ENCODE measurements at places on chromosomes 4 and X.

- DNase-seq = no peak
These were observed 22.6 kb downstream of the HAUS3 start for GRCh38 chr4:2219233-2219760.

- DNase-seq = no peak
These were observed at the start of gene GABRG1 for GRCh38 chr4:46123913-46124755. TSS of gene GABRG1 (minus strand) at chr4:46124054. CDS start at chr4:46123913, 141 bp downstream.

DNA sequence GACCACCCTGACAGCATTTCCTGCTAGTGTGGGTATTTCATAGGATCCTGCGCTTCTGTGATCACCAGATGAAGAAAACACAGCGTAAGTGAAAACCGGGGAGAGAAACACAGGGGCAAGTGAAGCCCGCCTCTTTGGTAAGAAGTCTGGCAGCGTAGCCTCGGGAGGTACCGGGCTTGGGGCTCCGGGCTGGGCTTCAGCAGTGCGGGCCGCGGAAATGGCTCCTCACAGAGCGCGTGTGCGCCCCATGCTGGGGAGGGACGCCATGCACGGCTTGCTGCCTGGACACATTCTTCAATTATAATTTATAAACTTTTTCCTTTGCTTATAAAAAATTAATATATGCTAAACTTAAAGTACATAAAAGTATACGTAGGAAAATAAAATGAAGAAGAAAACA, 151.5 kb downstream of the AFAP1 start:
- no peak for DNase-seq

DNA sequence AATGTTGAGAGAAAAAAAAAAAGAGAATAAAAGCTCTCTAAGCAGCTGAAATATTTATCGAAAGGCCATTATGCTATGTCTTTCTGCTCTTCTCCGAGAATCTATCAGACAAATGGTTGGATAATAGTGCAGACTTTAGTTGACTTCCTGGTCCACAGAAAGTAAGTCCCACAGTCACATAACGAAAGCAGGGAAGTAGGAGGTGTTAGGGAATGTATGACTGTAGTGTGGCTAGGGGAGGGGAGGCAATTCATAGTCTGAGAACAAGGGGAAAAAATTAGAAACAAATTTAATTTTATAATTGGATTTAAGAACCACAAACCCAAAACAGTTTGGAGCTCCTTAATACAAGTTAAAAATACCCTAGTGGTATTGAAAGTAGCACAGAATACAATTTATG, 79.7 kb upstream of the VEGFC start:
- no peak for DNase-seq

GRCh38 chr4:66357316-66357715, 687.0 kb upstream of the EPHA5 start:
- DNase-seq = no peak

- no peak for DNase-seq
These were observed 287.6 kb downstream of the PAPSS1 start for GRCh38 chr4:107432451-107432850.

DNA sequence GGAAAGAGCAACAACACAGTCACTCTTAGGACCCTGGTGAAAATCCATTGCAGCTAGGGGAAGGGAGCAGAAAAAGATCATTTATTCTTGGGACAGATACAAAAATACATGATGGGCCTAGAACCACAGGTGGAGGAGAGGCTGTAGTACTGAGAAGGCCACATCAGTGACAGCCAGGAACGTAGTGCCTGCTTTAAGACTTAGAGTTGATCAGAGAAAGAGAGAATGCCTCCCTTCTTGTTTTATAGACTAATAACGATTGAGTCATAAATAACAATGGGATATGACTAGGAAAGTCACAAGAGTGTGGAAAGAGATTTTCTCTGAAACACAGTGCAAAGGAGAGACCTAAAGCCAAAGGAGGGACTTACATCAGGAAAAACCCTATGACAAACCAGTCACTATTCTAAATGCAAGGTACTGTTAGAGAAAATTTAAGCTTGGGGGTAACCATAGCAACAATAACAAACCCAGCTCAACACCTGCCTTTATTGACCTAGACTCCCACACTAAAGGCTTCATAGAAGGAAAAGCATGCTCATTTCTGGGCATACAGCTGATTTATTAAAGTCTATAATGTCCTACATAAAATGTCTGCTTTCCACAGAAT, 1015.0 kb upstream of the GRID2 start:
- DNase-seq = no peak

DNA sequence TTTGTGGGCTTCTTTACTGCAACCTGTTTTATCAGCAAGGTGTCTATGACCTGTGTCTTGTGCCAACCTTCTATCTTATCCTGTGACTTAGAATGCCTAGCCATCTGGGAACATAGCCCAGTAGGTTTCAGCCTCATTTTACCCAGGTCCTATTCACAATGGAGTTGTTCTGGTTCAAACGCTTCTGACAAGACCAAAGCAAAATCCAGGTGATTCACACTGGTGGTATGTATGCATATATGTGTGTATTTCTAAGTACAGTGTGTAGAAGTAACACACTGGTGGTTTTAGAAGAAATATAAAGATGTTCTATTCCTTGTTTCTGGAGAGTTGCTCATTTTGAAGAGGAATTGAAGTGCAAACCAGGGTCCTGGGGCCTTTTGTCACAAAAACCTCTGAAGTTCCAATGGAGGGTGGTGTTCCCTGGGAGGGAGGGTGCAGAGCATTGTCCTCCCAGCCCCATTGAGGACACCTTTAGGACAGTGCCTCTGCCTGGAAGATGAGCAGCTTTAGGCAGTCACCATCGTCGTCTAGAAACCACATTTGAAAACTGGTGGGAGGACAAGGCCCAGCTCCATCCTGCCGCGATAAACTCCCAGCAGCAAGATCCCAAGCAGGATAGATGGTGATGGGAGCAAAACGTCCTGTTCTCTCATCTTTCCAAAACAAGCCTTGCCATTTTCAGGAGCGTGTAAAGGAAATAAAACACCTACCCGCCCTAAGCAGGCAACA, 191.4 kb downstream of the TSPAN5 start:
- DNase-seq = no peak

GRCh38 chrX:84737471-84737871, 235.2 kb upstream of the HDX start:
- DNase-seq = no peak

DNA sequence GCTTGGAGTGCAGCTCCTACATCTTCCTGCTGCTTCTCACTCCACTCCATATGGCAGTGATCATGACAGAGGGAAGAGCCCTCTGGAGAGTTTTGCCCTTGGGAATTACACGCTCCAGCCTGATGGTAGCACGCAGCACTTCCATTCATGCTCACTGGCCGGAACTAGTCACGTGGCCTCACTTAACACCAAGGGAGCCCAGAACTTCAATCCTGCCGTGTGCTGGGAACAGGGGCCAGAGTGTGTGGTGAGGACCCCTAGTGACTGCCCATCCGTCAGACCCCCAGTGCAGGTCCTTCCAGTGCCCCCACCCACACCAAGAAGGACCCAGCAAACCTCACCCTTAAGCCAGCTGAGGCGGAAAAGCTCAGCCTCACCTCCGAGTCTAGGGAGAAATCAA, 230.7 kb downstream of the EVC2 start:
- no peak for DNase-seq

GRCh38 chr4:91064157-91064853, 937.1 kb downstream of the CCSER1 start:
- no peak for DNase-seq

DNA sequence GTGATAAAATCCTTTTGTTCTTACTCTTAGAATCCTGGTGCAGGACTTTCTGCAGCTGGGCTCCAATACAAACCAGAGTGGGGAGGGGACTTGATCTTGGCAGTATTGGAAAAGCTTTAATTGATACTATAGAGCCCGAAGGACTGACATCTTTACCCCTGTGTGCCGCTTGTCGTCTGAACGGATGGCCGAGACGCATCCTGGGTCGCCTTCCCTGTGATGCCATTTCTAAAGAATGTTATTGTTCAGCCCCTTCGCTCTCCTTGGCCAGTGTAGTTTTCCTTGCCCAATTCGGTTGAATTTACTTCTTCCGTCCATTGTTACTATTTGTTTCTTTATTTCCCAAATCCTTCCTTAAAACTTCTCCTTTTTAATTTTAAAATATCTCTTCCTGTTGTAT, 80.9 kb downstream of the CLDN34 start:
- DNase-seq = no peak

DNA sequence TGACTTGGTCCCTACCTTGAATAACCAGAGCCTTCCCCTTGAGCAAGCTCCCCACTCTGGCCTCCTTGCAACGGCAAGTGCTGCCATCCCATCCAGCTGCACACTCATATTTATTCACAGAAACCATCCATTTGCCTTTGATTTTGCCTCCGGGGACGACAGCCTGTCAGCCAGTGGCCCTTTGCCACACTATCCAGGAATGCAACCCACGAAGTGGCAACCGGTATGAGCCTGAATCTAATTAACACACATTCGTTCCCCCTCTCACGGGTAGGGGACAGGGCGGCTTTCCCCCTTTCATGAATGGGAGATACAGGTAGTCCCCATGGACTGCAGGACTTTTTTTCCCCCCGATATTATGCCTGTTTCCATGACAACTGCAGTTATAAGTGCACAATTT, 15.5 kb downstream of the CRMP1 start:
- no peak for DNase-seq

- DNase-seq = no peak
These were observed 329.5 kb downstream of the GRIA2 start for GRCh38 chr4:157550028-157550427.

GRCh38 chrX:70921709-70922352, 9.1 kb downstream of the SLC7A3 start:
- DNase-seq = no peak

GRCh38 chr4:40969501-40969900, 219.7 kb downstream of the NSUN7 start:
- no peak for DNase-seq

DNA sequence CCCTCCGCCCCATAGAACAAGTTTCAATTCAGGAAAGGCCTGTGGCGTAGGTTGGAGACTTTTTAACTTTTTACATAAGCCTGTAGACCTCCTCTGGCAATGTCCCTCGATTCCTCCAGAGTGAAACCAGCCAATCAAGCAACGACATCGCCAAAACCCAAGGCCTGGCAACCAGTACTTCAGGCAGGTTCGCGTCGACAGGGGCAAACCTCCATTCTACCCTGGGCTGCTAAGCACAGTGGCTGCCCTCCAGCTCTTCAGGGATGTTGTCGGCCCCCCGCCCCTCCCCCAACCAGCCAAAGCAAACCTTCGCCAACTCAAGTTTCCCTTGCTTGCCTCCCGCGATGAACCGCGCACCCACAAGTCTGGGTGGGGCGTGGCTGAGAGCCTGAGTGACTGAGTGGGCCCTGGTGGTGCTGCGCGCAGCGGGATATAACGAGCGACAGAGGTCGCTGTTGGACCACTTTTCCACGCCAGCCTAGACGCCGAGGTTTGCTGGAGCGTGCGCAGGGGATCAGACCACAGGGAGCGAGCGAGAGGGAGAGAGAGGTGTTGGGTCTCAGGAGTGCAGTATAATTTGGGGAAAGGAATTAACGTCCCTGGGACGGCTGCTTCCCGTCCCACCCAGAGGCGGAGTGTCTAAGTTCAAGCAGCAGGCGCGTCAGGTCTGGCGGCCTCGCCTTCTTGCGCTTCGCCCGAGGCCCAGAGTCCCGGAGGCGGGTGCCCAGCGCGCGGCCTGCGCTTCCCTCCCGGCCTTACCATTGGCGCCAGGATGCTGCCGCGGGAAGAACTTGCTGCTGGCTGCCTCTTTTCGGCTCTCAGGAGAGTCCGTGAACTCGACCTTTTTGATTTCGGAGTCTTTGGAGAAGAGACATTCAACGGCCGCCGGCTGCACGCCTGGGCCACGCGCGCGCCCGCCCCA, 9.0 kb upstream of the PITX2 start:
- DNase-seq = no peak

DNA sequence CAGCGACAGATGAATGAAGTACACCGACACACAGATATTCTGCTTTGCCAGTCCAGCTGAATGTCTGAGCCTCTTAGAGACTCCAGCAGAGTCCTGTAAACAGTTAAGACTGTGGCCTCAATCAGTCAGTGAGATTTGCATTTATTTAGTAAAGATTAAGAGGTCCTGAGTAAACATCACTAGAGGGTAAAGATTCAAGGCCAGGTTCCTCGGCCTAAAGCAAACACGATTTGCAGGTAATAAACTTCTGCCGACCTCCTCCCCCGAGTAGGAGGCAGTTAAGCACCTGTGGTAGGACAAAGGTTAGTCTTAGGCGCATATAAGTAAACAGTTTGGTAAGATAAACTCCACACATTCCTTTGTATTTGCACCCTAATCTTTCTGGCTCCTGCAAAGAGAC, 99.6 kb downstream of the CFAP47 start:
- DNase-seq = no peak

DNA sequence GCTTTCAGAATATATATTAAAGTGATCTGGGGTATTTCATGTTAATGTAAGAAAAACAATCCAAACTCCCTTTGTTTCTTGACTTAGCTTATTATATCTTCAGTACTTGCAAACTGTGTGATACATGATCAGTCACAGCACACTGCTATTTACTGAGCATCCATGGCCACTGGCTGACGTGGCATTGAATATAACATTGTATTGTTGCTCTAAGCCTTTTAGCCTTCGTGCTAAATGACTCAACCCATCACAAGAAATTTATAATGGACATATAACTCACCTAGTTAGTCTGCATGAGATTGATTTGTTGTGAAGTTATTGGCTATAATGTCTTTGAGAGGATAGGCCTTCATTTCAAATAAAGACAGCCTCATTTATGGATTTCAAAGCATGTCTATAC, 642.6 kb downstream of the IL1RAPL1 start:
- no peak for DNase-seq

DNA sequence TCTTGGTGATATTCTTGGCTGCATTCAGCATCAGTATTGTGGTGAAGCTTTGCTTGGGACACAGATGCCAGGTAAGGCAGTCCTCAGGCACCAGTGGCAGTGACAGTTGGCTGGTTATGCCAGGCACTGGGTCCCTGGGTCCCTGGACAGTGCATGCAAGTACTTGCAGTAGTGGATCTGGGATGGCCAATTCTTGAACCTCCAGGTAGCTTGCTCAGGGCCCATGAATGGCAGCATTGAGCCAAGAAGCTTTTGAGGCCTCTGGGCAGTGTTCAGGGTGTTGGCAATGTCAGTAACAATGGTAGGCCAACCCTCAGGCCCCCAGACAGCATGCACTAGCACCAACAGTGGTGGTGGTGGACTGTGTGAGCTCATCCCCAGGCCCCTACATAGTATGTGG, 106.8 kb upstream of the ANXA10 start:
- no peak for DNase-seq

DNA sequence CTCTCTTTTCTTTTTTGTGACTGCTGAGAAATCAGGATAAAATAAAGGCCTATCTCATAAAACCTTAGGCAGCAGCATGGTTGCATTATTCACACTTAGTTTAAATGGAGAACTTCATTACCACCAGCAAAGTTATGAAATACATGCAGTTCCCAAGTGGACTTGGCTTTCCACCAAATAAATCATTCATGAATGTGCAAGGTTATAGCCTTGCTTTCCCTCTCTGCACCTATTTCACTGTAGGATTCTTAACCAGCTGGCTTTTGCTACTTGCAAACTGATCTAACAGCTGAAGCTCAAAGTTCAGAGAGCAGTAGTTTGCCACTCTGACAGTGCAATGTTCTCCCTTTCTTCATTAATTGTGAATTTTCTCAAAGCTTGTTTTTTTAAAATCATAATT, 140.1 kb upstream of the SMIM31 start:
- no peak for DNase-seq

- no peak for DNase-seq
These were observed 286.8 kb upstream of the FSTL5 start for GRCh38 chr4:162450531-162451035.
